ENCODE measurements at places on chromosomes 7 and 10.

- DNase-seq, result no peak
Observed at GRCh38 chr10:71623098-71623985, 96.2 kb downstream of the C10orf105 start.

DNA sequence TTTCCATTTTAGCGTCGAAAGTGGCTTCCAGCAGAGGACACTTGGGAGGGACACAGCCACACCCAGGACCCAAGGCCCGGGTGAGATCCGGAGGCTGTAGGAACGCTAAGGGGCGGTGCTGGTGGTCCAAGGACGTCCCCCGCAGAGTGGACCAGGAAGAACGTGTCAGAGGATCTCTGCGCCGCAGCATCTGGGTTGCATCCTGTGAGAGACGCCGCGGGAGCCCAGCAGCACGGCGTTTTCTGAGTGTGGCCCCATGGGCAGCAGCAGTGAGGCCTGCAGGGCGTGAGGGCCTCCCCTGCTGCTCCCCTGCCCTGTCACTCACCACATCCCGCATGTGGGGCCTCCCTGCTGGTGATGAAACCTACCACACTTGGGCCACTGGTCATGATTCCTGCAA lies 40.5 kb upstream of the BNIP3 start:
- DNase-seq, result no peak

DNA sequence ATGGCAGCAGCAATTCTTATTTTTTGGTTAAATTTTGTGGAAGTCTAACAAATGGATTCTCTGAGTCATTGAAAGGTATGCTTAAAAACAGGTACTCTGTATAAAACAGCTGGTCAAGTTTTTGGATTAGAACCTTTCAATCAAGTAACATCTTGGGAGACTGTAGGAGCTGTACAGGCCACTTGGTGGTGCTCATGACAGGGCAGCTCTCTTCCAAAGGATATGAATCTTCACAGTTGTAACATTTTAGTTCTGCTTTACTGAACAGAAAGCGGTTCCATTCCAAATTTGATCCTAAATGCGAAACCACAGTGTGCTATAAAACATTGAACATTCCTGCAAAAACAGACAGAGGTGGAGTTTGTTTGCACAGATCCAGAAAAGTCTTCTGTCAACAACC lies 44.5 kb upstream of the AGR3 start:
- DNase-seq, result no peak

DNA sequence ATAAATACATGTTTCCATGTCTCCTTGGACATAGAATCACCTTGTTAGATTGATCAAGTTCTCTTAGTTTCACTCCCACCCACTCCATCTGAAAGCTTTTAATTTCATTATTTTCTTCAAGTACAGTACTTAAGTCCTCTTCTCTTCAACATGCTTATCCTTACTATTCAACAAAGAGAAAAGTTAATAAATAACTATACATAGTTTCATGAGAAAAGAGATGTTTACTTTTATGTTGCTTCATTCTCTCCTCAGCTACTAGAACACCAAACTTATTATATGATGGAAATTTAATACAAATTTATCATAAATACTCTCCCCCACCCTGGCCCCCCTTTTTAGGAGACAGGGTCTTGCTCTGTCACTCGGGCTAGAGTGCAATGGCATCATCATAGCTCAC lies 33.5 kb downstream of the ASZ1 start:
- DNase-seq, result no peak

GRCh38 chr7:151378496-151379192 lies 31.2 kb downstream of the WDR86 start:
- peak; percentile 37 for DNase-seq

DNA sequence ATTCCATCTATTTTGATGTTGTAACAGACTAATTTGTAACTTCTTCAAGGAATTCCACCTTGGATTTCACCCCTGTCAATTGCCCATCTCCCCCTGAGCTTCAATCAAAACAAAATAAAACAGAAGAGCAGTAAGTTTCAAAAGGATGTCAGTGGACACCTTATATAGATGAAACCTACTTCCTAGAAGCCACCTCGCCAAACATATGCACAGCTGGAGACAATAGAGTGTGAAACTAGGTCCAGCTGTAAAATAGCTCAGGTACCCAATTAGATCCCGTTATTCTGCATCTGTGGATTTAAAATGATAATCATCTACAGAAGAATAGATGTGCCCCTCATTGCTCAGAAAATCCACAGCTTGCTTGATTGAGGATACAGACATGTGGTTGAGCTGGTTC lies 598.6 kb downstream of the SH2D4B start:
- DNase-seq, result no peak

DNA sequence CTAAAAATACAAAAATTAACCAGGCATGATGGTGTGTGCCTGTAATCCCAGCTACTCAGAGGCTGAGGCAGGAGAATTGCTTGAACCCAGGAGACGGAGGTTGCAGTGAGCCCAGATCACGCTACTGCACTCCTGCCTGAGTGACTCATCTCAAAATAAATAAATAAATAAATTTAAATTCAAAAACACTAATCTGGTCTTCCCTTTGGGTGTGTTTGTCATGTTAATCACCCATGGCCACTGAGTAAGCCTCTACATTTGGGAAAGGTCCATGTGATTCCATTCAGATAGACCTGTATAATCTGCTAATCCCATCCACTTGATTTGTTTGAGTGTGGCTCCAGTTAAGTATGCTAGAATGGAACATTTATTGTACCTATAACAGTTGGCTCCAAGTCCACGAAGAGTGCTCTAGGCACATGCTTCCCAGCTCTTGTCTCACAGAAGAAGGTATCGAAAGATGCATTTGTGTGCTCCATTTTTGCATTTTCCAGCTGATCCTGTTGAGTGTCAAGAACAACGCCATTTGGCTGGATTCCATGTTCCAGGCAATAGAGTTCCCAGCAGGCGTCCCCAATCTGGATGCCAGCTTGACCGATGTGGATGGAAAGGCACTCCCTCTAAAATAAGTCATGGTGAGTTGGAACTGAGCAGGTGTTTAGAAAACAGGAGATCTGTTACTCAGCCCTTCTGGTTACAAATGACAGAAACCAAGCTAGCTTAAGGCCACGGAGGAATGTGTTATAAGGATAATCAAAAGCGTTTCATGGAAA lies 4.0 kb downstream of the TUBAL3 start:
- DNase-seq, result no peak

GRCh38 chr7:49479936-49480544 lies 293.4 kb upstream of the VWC2 start:
- no peak for DNase-seq

- DNase-seq, result no peak
Observed at GRCh38 chr7:102973096-102973802, 60.4 kb downstream of the LRRC17 start.

DNA sequence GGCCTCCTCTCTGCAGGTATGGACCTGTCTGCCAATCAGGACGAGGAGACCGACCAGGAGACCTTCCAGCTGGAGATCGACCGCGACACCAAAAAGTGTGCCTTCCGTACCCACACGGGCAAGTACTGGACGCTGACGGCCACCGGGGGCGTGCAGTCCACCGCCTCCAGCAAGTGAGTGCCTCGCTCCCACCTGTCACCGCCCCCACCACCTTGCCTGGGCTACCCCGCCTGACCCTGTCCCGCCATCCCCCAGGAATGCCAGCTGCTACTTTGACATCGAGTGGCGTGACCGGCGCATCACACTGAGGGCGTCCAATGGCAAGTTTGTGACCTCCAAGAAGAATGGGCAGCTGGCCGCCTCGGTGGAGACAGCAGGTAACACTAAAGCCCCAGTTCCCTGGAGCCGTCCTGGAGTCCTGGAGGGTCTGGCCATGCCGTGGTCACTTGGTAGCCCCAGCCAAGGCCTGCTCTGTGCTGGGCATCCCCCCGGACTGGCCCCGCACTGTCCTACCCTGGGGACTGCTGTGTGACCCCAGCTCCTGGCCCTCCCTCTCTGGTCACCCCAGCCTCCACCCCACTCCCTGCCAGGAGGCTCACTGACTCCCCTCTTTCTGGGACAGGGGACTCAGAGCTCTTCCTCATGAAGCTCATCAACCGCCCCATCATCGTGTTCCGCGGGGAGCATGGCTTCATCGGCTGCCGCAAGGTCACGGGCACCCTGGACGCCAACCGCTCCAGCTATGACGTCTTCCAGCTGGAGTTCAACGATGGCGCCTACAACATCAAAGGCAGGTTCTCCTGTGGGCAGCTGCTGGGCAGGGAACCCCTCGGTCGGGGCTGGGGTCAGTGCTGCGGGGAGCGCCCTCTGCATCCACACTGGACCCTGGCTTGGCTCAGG lies 178.0 kb downstream of the RNF216 start:
- DNase-seq, result no peak

DNA sequence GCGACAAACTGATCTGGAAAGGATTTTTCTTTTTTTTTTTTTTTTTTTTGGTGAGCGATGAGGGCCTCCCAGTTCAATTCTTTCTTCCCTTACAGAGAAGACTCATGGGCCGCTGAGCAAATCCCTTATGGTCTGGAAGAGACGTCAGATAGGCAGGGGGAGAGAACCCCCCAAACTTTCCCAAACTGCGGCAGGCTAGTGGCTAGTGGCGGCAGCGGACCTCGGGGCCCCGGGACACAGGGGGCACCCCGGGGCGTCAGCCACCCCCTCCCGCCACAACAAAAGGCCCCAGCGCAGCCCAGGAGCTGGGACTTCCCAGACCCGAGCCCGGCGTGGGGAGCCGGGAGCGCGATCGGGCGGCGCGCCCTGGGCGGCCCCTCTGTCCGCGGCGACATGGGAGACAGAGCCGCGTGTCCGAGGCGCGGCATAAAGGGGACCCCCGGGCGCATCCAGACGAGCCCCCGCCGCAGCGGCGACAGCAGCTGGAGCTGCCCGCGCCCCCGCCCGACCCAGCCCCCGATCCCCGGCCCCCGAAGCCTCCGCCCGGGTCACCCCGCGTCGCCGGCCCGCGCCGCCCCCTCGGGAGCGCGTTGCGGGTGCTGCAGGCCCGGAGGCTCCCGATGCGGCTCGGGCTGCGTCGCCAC lies 755 bp downstream of the FAM171A1 start:
- no peak for DNase-seq

DNA sequence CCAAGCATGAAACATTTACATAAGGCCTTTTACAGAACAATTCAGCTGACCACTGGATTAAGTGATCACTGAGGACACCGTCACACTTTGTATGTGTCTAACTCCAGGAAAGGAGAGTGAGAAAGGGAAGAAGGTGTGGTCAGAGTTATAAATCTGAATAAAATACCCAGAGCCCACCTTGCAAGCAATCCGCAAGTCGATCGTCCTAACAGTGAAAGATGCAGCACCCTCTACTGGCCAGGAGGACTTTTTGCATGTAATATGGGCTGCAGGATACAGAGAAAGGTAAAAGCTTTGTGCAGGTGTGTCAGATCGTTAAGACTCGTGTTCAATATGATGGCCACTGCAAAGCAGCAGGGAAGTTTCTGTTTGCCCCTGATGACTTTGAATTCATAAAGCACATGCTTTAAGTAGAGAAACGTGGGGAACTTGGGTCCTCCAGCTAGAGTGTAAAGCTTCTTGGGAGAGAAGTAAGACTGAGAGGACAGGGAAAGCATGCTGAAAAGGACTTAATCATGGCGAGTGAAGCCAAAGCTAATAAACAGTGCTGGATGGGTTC lies 68.5 kb upstream of the BMPER start:
- no peak for DNase-seq

- no peak for DNase-seq
Observed at GRCh38 chr10:95820363-95820762, 64.4 kb downstream of the ENTPD1 start.

GRCh38 chr7:133887459-133887858 lies 239.7 kb upstream of the LRGUK start:
- DNase-seq, result no peak

DNA sequence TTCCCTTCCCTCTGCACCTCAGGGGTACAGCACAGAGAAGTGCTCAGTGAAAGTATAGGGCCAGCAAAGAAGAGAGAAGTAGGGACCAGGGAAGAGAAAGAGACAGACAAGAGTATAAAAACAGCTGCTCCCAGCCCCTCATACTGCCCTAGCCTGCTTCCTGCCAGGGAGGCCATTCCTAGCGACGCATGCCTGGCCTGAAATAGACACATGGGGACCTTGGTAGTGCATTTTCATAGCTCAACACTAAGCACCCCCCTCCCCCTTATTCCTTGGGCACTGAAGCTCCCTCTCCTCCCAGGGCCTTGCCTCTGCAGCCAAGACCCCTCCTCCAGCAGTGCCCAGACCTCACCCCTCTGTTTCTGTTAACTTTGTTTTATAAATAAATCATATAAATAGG lies 64.7 kb downstream of the ZMIZ1 start:
- no peak for DNase-seq

- no peak for DNase-seq
Observed at GRCh38 chr10:1631282-1631681, 106.0 kb downstream of the ADARB2 start.

Data from right lobe of liver (tissue), 6 donors.